Omental fat pad (tissue), 4 donors: ENCODE measurements at places on chromosomes 7 and 10.

- no peak for DNase-seq
Measured at GRCh38 chr10:64175271-64175962, 654.2 kb downstream of the REEP3 start.

GRCh38 chr7:106218546-106218945, 66.2 kb downstream of the NAMPT start:
- DNase-seq: no peak

- no peak for DNase-seq
Measured at GRCh38 chr10:54469587-54470323, 331.3 kb downstream of the PCDH15 start.

DNA sequence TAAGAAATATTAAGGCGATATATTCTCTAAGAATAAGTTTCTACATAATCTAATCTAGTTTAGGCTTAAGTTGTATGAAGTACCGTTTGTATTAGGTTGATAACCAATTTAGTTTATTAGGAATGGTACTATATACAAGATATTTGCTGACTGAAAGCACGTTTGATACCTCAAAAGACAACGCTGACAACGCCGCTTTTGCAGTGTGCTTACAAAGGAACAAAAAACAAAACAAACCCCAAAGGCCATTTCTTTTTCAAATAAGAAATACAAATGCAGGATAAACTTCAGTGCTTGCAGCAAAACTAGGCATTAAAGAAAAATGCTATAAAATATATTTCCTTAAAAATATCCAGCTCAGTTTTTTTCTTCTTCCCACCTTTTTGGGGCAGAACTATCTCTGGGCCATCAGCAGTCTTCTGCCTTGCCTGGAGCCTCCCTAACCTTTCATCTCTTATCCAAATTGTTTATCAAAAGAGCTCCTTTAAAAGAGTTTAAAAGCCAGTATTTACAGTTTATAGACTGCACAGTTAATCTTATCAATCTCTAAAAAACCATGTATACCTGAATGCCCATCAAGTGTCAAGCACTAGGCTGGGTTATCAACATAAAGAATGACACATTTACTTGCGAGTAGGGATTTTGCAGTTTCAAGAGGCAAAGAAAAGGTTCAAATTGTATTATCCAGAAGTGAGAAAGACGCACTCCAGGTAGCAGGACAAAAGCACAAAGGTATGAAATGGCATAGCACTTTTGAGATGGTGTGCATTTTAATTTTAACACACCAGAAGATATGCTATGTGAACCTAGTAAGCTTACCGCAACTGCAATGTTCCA, 4.1 kb upstream of the KMT2E start:
- no peak for DNase-seq

DNA sequence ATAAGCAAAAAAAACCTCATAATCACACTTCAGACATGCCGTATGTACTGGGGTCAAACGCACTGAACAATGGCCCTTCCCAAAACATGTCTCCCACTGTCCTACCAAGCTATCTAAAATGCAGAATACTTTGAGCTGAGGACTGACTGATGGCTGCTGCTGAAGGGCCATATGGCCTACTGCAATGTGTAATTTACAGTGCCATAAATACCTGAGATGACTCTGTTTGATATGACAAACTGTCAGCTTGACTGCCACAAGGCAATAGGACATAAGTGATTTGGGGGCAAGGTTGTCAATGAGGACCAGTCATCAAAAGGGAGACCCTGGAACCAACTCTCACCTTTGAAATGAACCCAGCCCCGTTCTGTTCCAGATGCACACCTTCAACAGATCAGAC, 187.4 kb upstream of the FRMD4A start:
- DNase-seq: no peak

DNA sequence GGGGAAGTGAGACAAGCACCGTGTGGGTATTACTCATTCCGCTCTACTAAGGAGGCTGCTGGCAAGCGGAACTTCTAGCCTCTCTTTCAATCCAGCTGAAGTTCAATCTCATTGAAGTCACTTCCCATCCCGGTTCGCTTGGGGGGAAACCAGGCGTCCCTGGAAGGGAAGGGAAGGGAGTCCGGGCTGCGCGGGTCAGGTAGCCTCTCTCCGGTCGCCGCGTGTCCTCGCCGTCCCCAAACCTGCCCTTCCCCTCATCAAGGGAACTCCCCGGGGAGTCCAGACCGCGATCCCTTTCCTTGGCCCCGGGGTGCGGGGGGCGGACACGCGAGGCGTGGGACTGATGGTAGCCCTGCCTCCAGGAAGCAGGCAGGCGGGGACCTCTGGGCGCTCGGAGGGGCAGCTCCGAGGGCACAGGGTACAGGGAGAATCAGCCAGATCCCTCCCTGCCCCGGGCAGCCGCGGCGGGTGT, 598 bp upstream of the ZEB1 start:
- DNase-seq: peak; percentile 24

DNA sequence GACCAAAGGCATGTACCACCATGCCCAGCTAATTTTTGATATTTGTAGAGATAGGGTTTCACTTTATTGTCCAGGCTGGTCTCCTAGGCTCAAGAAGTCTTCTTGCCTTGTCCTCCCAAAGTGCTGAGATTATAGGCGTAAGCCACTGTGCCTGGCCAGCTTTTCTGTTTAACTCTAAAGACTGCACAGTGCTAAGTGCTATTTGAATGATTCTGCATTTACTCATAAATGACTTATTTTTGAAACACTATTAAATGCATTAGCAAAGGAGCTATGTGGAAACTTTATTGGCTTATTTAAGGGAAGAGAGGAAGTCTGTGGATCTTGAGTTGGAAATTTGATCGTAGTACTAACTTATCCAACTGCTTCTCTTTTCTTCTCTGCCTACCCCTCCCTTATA, 89.1 kb downstream of the NT5C2 start:
- DNase-seq: no peak

DNA sequence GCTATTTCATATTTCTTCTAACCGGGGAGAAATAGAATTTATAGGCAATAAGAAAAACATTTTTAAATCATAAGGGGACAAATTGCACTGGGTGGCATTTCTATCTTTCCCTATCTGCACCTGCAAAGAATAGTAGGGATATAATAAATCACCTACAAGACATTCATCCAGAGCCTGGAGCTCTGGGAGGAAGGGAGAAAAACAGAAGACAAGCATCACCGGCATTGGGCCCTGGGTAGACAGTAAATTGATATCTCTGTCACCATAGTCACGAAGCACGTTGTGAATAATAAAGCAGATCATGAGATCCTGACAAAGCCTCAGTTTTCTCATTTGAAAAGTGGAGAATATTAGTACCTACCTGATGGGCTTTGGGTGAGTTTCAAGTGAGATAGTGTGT, 685.6 kb downstream of the XPNPEP1 start:
- no peak for DNase-seq

DNA sequence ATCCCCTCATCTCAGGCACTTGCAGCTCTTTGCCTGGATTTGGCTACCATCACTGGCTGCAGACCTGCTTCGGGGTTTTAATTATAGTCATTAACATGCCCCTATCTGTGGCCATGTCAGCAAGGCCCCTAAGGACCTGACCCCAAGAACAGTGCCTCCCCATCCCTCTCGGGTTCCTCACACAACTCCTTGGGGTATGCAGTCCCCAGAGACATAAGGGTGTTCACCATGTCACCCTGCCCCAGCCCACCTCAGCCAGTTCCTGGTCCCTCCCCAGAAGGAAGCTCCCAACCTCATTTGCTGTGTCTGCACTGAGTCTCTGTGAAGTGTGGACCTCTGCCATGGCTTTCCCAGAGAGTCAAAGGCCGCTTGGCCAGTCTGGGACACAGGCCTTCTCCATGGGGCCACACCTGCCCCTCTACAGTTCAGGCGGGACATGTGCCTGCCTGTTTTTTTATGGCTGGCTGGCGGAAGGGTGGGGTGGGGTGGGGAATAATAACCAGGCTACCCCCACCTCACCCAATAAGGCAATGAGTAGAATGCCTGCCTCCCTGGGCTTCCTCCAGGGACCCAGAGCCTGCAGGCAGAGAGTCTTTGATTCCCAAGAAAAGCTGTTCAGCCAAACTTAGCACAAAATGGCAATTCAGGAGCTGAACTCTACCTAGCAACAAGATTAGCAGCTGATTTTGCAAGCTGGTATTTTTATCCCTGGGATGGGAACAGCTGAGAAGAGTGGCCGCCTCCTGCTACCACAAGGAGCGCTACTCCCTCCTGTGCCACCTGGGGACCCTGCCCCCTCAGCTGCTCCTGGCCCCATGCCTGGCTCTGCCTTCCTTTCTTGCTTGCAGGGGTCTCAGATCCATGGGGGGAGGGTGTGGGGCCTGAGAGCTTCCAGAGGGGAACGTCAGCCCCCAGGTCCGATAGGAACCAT, 23.7 kb upstream of the CAMK2B start:
- no peak for DNase-seq

DNA sequence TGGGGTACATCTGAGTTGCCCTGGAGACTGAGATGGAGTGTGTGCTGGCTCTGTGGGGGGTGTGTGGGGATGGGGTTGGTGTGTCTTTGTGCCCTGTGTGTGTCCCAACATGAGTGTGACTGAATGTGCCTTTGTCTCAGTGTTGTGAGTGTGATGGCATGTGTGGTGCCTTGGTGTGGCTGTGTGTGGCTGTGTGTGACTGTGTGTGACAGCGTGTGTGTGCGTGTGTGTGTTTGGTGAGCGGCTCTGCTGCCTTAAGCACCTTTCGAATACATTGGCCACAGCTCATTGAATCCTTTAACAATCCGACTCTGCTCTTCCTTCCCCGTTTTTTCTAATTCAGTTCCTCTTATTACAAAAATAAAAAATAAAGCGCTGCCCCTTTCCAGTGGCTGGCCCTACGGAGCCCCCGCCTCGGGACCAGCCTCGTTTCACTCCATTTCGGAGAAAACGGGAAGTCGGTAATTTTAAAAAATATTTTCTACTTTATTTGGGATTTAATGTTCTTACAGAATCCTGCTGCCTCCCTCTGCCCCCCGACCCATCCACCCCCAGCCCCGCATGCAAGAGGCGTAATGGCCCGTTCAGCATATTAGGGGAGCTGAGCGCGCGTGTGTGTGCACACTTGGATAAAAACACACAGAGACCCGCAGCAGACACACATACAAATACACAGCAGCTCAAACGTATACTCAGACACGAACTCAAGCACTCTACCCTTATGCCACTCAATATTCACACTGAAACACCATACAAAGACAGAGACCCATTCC, 35.5 kb downstream of the HIF1AN start:
- DNase-seq: no peak

- no peak for DNase-seq
Measured at GRCh38 chr7:16967300-16967811, 85.6 kb upstream of the AGR3 start.

DNA sequence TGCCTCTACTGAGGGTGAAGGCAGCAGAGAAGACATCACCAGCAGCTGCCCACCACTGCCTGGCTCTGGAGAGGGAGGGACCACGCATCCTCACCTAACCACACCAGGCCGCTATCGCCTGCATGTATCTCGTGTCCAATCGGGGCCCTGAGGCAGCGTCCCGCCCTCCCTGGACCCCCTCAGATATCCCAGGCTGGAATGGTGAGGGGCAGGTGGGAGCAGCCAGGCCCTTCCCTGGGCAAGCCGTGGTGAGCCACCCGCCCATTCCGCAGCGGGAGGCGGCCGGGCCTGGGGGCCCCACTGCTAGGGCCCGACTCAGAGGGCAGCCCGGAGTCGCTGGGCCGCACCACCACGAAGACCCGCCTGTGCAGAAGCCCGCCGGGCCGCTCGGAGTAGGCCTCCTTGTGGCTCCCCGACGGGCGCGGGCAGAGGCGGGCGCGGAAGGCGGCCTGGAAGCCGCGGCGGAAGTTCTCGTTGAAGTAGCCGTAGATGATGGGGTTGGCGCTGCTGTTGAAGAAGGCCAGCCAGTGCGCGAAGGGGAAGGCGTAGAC, 21.6 kb upstream of the PPA1 start:
- no peak for DNase-seq

GRCh38 chr10:16779384-16779915, 37.8 kb downstream of the RSU1 start:
- DNase-seq: no peak

DNA sequence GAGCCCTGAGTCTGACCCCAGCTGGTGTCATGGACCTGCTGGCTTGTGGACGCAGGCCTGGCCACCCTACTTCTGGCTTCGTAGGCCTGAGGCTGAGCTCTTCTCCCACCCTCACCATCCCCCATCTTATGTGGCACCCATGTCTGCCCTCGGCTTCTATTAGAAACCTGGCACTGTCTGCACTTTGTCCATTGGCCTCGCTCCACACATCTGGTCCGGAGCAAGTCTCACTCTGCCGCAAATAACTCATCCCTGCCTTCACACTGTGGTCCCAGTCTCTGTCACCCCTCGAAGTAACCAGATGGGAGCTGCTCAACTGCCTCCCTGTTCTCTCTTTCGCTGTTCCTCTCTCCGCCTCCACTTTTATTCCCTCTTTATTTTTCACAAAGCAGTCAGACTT, 78.6 kb downstream of the TRRAP start:
- DNase-seq: no peak
